ENCODE measurements at places on chromosomes 1 and 21. TPM values are rescaled to one million over a fixed set of nuclear protein-coding genes. Genes with fewer than 3 reads are reported as not detected.

GRCh38 chr1:48249868-48250267 lies 27.4 kb downstream of the SLC5A9 start:
- H3K4me1 ChIP-seq = no peaks in the 10 kb centered on the region
- no peaks in the 10 kb centered on the region for H3K27me3 ChIP-seq
- H3K4me3 ChIP-seq = no peak overlapping the region

The MMP23B gene
- total RNA-seq = 7.5 TPM

GRCh38 chr1:52461821-52462220 lies 57.4 kb downstream of the PRPF38A start:
- H3K4me3 ChIP-seq = no peak overlapping the region
- H3K27ac ChIP-seq = no peak overlapping the region
- DNase-seq = no peak
- no peaks in the 10 kb centered on the region for H3K36me3 ChIP-seq
- no peaks in the 10 kb centered on the region for H3K4me1 ChIP-seq
- no peaks in the 10 kb centered on the region for H3K27me3 ChIP-seq

DNA sequence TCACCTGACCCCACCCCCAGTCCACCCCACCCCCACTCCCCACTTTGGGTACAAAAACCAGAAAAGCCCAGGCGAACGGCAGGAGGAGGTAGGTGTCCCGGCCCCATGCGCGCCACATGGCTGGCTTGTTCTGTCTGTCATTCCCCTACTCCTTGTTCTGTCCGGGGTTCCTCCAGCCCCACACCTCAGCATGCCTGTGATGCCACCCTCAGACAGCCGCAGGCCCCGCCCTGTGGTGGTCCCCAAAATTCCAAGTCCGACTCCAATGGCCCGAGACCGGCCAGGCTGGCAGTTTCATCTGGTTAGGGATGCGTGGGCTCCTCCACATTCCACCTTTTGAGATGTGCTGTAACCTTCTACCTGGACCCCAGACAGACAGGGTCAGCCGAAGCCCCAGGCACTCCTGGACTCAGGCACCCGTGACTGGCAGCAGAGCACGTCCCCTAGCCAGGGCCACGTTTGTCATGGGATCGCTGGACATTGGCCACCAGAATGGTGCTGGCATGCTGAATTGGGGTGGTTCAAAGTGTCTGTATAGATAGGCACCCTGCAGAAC lies 94.4 kb downstream of the WDR4 start:
- no peak for DNase-seq
- H3K27ac ChIP-seq = peak overlapping the region; percentile 87
- peaks cover 4% of the 10 kb centered on the region for H3K27me3 ChIP-seq
- H3K4me3 ChIP-seq = no peak overlapping the region

- no peak for DNase-seq
- no peaks in the 10 kb centered on the region for H3K27me3 ChIP-seq
- no peak overlapping the region for H3K27ac ChIP-seq
- peaks cover 7% of the 10 kb centered on the region for H3K4me1 ChIP-seq
- H3K4me3 ChIP-seq = no peak overlapping the region
Measured at GRCh38 chr1:2377751-2378440, 13.5 kb downstream of the MORN1 start.
